SIG-M5 (cell line): ENCODE measurements at places on chromosomes 6 and 20.

- DNase-seq = no peak
Measured at GRCh38 chr6:38603966-38604365, 35.8 kb downstream of the BTBD9 start.

DNA sequence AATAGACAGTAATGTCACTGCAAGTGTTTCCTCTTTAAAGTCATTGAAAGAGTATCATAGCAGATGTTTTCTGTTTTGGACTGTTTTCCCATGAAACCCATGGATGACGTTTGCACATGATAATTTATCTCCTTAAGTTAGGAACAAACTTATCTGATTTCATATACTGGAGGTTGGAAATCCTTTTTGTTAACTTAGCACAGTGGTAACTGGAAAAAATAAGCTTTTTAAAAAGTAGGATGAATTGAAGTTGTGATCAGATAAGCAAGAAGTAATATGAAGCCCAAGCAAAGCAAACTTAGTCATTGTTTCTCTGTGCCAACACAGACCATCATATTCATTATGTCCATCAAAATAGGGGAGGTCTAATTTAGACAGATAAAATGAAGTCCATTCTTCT, 61.6 kb downstream of the PLCB4 start:
- no peak for DNase-seq

DNA sequence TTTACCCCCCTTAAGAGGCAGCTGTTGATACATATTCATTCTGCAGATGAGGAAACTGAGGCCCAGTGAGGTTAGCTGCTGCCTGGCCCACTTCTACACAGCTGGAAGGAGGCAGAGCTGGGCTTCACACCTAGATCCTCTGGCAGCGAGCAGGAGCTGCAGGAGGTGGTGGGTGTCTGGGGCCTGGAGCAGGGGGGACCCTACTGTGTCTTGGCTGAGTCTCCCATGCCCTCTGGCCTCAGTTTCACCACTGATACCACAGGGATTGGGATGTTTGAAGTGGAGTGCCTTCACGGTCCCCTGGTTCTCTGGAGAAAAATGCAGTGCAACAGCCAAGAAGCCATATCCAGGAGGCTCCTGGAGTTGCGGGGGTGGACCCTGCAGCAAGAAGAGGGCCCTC, 8.2 kb upstream of the BPIFA2 start:
- no peak for DNase-seq

- no peak for DNase-seq
Measured at GRCh38 chr6:92196325-92196724, 1223.0 kb downstream of the EPHA7 start.

DNA sequence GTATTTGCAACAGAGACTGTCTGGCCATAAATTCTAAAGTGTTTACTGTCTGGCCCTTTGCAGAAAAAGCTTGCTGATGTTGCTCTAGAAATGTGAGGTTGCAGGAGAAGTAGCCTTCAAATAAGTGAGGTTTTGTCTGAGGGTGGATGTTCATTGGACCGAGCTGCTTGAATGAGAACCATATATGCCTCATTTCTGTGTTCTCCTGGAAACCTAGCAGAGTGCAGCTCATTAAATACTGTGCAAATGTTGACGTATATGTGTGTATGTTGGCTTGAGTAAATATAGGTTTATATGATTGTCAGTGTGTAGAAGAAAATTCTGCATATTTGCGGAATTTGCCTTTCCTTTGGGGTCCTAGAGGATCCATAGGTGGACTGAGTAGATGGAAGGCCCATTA, 39.0 kb downstream of the CHMP4B start:
- no peak for DNase-seq

GRCh38 chr6:134094441-134094840, 42.0 kb upstream of the SLC2A12 start:
- no peak for DNase-seq

- DNase-seq = no peak
Measured at GRCh38 chr6:170175644-170176135, 115.2 kb downstream of the DLL1 start.

DNA sequence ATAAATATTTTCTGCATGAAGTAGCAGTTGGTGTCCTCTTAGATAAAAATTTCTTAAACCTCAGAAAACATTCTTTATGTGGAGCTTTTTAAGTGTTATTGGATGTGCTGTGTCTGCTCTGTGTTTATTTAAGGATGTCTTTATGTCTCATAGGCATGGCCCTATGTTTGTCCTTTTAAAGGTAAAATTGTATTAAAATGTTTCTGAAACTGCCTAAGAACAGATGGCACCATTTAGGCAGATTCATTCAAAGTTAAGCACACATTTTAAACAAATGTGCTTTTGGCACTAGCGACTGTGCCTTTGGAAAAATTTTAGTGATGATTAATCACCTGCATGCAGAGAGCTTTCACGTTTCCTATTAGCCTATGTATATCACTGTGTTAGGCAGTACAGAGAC, 125.2 kb downstream of the KIF6 start:
- no peak for DNase-seq

- no peak for DNase-seq
Measured at GRCh38 chr6:79465381-79465780, 71.8 kb downstream of the LCA5 start.

GRCh38 chr6:119145111-119145510, 66.6 kb upstream of the FAM184A start:
- DNase-seq = no peak
